ENCODE measurements at places on chromosomes 5 and 9.

GRCh38 chr9:7479300-7479699 lies 320.3 kb downstream of the DMAC1 start:
- DNase-seq: no peak

GRCh38 chr9:92620845-92621244 lies 49.1 kb downstream of the IPPK start:
- no peak for DNase-seq

DNA sequence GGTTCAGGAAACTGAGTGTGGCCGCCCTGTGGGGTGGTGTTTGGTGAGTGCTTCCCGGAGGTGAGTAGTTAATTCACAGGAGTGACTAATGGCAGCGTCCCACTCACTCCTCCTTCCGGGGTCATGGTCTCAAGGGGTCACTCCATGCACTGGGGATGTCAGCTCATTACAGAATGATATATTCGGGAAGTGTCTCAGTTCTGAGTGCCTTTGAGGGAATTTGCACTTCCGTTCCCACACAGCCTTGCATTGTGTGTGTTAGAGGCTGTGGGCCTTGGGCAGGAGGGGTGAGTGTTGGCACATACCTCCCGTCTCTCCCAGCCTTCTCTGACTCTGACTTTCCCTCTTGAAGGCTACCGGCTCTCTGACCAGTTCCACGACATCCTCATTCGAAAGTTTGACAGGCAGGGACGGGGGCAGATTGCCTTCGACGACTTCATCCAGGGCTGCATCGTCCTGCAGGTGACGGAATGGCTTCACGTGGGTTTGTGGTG lies 10.5 kb upstream of the AHRR start:
- DNase-seq: no peak

DNA sequence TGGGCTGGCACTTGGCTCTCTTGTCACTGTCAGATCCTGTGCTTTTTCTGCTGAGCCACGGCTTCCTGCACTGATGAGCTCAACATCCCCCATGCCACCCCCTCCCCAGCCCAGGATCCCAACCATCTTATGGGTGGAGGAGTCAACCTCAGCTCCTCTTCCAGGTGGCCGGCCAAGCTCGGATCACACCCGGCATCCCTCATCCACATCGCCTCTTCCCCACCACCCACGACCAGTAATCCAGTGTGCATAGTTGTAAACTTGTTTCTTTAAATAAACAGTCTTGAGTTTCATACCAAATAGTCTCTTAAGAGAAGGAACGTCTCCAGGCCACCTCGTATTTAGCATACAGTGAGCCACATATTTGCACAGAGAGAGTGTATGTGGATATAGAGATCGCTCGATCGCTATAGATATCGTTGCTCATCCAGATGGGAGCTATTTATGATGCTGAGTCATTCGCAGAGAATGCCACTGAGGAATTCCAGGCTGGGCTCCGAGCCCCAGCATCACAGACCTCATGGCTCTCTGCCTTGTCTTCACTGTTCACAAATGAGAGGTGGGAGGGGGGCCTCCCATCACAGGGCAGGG lies 61.8 kb upstream of the CPLX2 start:
- DNase-seq: no peak

GRCh38 chr9:83346655-83347420 lies 191.4 kb downstream of the FRMD3 start:
- DNase-seq: no peak

DNA sequence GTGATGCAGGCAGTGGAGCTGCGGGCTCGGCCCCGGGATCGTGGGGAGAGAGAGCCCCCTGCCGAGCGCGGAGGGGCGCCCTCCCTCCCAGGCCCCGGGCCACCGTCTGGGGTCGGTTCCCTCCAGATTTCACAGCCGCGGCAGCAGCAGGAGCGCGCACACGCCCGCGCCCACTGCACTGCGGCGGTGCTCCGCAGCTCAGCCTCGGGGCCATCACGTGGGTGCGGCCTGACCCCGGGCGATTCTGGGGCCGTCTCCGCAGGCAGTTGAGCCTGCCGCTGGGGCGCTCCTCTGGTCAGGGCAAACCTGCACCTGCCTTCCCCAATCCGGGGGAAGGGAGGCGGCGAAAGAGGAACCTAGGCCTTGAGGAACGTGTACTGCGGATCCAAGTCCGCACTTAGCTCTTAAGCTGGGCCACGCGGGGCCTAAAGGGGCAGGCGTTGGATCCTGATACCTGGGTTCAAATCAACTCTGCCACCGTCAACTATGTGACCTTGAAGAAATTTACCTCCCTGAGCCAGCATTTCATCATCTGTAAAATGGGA lies 9.4 kb upstream of the DELE1 start:
- DNase-seq: no peak

Measured in right forelimb (tissue), 1 donor.